ENCODE measurements at places on chromosomes 7 and 10.

DNA sequence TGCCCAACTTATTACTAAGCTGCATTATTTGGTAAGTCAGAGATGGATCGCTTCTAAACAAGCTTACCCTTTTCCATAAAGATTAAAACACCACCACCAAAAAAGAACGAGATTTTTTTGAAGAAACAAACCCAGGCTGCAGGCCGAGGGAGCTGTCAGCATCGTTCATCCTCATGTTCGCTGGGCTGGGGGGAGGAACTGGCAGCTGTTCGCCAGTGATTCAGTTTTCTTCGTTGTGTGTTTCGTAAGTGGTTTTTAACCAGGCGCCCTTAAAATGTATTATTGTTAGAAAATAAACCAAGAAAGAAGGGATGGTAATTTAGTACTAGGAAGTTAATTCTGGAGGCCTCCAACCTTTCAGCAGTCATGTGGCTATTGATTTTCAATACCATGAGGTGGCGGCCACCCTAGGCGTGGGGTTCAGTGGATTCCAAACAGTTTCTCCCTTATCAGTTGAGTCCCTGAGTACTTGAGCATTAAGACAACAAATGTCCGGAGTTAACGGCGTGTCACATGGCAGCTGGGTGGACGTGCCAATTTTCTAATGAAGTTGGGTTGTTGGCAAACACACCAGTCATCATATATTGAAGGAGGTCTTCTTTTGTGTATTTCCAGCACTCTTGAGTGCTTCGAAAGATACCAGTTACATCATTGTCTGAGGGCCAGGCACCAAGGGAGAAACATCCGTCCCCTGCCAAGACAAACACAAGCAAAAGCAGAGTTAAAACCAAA lies 173.2 kb downstream of the EBF3 start:
- DNase-seq = no peak

DNA sequence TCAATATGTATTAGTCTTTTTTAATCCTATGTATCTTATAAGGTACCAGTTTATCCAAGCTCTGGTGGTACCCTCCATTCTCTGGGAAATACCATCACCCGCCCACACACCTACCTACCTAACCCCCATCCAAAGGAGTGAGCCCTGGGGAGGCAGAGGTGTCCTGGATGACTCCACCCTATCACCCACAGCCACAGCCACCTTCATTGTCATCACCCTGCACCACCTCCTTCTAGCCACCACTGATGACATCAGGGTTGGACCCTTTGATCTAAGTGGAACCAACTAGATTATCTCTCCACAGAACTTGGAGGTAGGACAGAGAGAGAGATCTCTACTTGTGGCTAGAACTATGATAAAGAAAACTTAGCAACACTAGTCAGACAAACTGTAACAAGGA lies 259.4 kb downstream of the PARD3 start:
- DNase-seq = no peak

DNA sequence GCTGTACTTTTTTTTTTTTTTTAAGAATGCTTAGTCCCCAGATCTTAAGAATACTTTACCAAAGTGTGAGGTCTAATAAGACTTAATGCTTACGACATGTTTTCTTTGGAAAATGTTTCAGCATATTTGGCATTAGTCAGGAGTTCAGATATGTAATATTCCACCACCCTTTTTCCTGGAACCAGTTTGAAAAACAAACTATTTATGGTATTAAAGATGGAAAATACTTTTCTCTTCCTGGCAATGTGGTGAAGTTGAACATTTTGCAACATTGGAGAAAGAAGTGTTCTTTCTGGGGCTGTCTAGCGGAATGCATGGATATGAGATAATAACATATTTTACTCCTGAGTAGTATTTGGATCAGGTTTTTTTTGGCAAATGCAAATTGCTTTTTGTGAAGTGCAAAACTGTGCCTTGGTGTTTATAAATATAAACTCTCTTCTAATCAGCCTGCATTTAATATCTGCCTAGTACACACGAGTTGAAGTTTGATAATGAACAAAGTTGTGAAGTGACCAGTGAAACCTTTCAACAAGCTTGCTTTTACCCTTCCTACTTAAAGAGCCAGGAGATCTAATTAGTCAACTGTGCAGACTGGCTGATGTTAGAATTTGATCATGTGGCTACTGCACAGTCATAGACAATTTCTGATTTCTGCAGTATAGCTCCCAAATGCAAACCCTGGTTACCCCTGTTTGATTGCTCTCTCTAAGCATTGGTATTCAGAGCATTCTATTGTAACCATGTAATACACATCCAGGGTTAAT lies 20.9 kb downstream of the MAP3K8 start:
- DNase-seq = no peak

DNA sequence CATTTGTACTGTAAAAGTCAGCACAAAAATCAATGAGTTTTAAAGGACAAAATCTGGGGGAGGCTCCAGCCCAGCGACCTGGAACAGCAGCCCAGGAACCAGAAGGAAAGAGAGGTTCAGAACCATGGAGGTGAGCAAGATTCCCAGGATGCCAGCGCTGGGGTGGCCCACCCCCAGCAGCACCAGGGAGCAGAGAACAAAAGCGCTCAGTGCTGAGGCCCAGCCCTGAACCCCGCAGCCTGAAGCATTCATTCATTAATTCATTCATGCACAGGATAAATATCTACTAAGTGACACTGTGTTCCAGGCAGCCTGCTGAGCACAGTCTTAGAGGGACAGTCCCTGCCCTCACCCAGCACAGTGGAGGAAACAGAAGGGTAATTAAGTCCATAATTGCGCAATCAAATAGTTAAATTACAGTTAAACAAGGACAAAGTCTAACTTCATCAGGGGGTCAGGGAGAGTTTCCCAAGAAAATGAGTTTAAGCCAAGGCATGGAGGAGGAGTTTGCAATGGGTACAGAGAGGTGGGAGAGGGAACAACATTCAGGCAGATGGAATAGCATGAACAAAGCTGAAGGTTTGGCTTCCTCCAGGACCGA lies 202.3 kb downstream of the GRID1 start:
- no peak for DNase-seq

DNA sequence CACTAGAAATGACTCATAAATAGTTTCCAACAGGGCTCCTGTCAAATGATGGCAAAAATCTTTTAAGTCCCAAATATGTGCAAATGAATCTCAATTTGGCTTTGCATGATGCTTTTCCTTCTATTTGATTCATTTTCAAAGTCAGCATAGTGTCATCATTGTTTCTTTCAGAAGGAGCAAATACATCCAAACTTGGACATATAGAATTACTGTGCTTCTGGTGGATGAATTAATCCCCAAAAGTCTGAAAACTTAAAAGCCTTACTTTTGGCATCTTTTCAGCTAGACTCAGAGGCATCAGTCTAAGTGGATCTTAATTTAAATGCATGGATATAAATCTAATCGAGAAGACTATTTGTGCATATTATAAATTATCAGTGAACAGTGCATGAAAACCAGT lies 578.1 kb upstream of the FZD8 start:
- DNase-seq = no peak

DNA sequence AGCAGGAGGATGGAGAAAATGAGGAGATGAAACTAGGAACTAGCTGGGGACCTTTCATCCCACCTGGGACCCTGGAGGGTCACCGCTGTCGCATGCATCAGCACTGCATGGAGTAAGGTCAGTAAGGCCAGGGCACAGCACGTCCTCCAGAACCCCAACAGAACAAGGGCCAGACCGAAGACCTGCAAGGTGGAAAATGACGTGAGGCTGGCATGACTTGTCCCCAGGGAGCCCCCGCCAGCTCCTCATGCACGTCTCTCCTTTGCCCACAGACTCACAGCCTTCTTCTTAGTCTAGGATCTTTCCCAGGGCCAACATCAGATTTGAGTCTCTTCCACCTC lies 4.7 kb downstream of the ZNF488 start:
- DNase-seq = no peak

- no peak for DNase-seq
Observed at GRCh38 chr7:31958226-31958625, 112.0 kb downstream of the PDE1C start.

DNA sequence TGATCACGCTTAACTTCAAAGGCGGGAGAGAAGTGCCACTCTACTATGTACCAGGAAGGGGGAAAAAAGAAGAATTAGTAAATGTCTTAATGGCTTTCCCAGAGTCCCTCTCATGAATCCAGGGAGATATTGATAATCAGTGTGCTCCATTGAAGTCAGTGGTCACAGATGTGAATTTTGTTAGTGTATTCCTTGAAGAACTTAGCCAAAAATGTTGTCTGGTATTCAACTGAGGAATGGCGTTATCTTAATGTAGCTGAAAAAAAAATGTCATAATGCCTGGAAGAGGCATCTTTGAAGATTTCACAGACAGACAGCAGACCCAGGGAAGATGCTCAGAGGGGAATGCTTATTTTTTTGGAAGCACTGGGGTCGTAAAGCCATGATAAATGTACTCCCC lies 250.4 kb downstream of the WDR11 start:
- DNase-seq = no peak

DNA sequence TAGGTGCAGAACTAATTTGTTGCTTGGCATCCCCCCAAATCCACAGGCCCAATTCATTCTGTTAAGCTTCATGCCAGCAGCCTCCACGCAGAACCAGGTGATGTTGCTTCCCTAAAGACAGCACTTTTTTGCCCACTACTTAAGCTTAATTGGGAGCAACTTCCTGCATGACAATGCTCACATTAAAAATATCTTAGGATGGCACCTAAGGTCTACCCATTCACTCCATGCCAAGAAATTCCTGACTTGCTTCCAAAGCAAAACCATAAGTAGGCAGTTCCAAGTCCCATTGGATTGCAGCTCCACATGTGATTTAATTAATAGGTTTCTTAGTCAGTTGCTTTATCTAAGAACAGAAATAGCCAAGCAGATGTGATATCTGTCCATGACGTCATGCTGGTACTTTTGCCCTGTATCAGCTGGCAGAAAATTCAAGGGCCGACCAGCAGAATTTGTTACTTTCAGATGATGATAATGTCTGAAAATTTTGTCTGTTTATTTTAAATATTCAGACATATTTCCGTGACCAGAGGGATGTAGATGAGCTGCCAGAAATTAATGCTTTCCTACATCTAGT lies 325.5 kb downstream of the LHFPL3 start:
- no peak for DNase-seq

GRCh38 chr7:115953592-115954255 lies 76.8 kb downstream of the TFEC start:
- DNase-seq = no peak

Data from activated T-helper 9 cell treated with anti-CD3 and anti-CD28 coated beads, Interleukin-2, amount 50 U/mL, for 16 hours (primary cell).